ENCODE measurements at places on chromosomes 12 and 14. TPM values are rescaled to one million over a fixed set of nuclear protein-coding genes. Genes with fewer than 3 reads are reported as not detected.
A peak's percentile ranks its signal among the peaks of the same experiment; 100 is the strongest.

DNA sequence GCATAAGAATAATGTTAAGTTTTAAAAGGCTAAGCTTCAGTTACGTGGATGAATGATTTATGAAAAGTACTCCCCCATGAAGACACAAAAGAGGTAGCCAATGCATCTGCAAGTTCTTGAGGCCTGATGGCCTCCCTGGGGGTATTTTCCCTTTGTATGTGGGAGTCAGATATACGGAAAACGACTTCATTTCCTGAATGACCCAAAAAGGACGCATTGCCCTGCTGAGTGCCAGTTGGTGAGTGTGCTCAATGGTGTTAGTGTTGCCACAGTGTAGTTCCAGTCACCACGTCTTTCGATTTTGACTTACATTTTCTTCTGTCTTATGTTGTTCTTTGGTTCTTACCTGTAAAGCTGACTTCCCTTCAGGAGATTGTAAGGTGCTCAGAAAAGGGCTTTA, 8.0 kb downstream of the ETV6 start:
- DNase-seq = peak; percentile 50
- peaks cover 8% of the 10 kb centered on the region for H3K36me3 ChIP-seq
- no peak overlapping the region for H3K4me3 ChIP-seq
- peak overlapping the region; percentile 22 for H3K27ac ChIP-seq

DLK1 gene
- not detected for total RNA-seq

GRCh38 chr14:80344208-80344607, 132.9 kb upstream of the DIO2 start:
- H3K4me1 ChIP-seq = no peaks in the 10 kb centered on the region
- no peaks in the 10 kb centered on the region for H3K36me3 ChIP-seq
- no peaks in the 10 kb centered on the region for H3K27me3 ChIP-seq
- no peak overlapping the region for H3K4me3 ChIP-seq
- no peak for DNase-seq

- H3K27ac ChIP-seq = no peak overlapping the region
- no peak for DNase-seq
- no peak overlapping the region for H3K4me3 ChIP-seq
- peaks cover 5% of the 10 kb centered on the region for H3K27me3 ChIP-seq
- no peaks in the 10 kb centered on the region for H3K36me3 ChIP-seq
- H3K4me1 ChIP-seq = no peaks in the 10 kb centered on the region
These were observed 6.9 kb downstream of the SDR9C7 start for GRCh38 chr12:56927281-56927680.

DNA sequence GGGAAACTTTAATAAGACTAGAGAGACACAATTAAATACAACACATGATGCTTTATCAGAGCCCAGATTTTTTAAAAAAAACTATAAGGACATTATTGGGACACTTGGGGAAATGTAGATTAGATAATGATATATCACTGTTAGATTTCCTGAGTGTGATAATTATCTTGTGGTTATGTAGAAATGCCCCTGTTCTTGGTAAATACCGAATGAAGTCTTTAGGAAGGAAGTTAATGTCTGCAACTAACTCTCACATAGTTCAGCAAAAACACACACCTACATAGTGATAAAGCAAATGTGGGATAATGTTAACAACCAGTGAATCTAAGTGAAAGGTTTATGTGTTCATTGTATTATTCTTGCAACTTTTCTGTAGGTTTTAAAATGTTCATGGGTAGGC, 14.6 kb upstream of the CACNB3 start:
- H3K27me3 ChIP-seq = peaks cover 3% of the 10 kb centered on the region
- H3K4me1 ChIP-seq = no peaks in the 10 kb centered on the region
- DNase-seq = no peak

GRCh38 chr14:52877628-52878027, 73.2 kb downstream of the FERMT2 start:
- no peak overlapping the region for H3K4me3 ChIP-seq
- no peak overlapping the region for H3K27ac ChIP-seq
- H3K36me3 ChIP-seq = peaks cover 23% of the 10 kb centered on the region
- H3K27me3 ChIP-seq = no peaks in the 10 kb centered on the region
- no peaks in the 10 kb centered on the region for H3K4me1 ChIP-seq
- peak; percentile 15 for DNase-seq

CRIP2 gene
- 322 TPM for total RNA-seq

GRCh38 chr12:123478762-123479161, 20.8 kb downstream of the SNRNP35 start:
- H3K36me3 ChIP-seq = peaks cover 9% of the 10 kb centered on the region
- DNase-seq = peak; percentile 94
- H3K4me1 ChIP-seq = peaks cover 20% of the 10 kb centered on the region
- no peaks in the 10 kb centered on the region for H3K27me3 ChIP-seq
- H3K27ac ChIP-seq = peak overlapping the region; percentile 83

KRT82 gene
- not detected for total RNA-seq

- H3K27me3 ChIP-seq = no peaks in the 10 kb centered on the region
- no peak overlapping the region for H3K4me3 ChIP-seq
- H3K27ac ChIP-seq = no peak overlapping the region
These were observed 129.3 kb upstream of the PMCH start for GRCh38 chr12:102326982-102327381.

OR2AP1 gene
- not detected for total RNA-seq

DNA sequence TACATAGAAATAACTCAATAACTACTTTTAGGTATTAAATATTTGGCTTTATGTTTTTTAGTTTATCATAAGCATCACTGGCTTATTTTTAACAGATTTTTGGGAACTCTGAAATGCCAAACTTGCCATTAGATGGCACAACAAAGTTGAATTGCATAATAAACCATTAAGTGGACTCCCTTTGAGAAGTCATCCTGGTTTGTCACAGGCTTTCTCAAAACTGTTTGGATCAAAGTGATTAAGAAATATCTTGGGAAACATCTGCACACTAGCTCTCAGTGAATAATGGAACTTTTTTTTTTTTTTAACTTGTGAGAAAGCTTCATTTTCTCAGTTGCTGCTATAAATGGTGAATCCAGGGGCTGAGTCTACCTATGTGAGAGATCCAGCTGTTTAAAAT, 4.3 kb downstream of the SLC16A7 start:
- H3K4me1 ChIP-seq = peaks cover 9% of the 10 kb centered on the region
- no peak overlapping the region for H3K27ac ChIP-seq
- no peaks in the 10 kb centered on the region for H3K36me3 ChIP-seq

- no peak for DNase-seq
- no peaks in the 10 kb centered on the region for H3K27me3 ChIP-seq
- H3K27ac ChIP-seq = no peak overlapping the region
- no peaks in the 10 kb centered on the region for H3K36me3 ChIP-seq
- no peak overlapping the region for H3K4me3 ChIP-seq
These were observed 38.9 kb downstream of the FERMT2 start for GRCh38 chr14:52911904-52912303.

EPYC gene
- total RNA-seq = not detected

DNA sequence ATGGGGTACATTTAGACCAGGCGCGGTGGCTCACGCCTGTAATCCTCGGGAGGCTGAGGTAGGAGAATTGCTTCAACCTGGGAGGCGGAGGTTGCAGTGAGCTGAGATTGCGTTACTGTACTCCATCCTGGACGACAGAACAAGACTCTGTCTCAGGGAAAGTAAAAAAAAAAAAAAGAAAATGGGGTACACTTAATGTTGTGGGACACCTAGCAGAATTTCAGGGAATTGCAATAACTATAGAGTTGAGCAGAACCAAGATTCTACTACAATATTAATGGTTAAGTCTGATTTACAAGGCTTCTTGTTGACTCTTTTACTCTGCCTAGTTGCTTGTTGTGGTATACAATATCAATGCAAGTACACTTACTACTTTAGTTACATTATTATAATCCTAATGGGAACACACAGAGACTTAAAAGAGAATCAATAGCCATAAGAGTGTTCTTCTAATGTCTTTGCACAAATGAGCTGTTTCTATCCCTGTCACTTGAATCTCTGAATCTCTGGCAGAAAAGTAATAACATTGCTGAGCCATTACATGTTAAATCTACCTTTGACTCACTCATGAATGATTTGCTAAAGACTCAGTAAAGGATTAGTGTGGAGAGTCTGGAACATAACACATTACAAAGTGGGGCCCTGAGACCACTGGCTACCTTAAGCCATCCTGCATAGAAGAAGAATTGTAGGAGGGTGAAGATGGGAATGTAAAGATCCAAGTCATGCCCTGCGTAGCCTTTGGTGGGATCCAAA, 22.7 kb downstream of the BEST3 start:
- peaks cover 3% of the 10 kb centered on the region for H3K4me1 ChIP-seq
- DNase-seq = no peak
- H3K4me3 ChIP-seq = no peak overlapping the region
- no peaks in the 10 kb centered on the region for H3K36me3 ChIP-seq
- H3K27ac ChIP-seq = no peak overlapping the region

GRCh38 chr14:99654235-99654985, 9.5 kb downstream of the HHIPL1 start:
- no peak for DNase-seq
- H3K27ac ChIP-seq = no peak overlapping the region
- no peaks in the 10 kb centered on the region for H3K4me1 ChIP-seq

DNA sequence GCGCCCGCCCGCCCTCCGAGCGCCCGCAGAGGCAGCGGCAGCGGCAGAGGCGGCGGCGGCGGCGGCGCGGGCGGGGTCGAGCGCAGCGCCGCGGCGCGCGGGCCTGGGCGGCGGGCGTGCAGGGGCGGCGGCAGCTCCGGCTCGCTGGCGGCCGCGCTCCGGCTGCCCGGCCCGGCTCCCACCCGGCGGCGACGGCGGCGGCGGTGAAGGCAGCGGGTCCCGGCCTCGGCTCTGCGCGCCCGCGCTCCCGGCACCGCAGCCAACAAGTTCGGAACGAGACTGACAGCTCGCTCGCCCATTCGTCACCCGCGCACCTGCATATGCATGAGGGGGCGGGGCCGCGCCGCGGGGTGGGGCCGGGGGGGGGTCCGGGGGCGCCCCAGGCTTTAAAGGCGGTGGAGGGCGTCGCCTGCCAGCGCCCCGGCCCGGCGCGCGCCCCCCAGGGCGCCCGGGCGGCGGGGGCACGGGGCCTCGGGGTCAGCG, at the start of gene JAG2:
JAG2 (minus strand) TSS at position 281 of the 483 bp plus-strand sequence. CDS start 356 bp downstream, outside the sequence.
- H3K27me3 ChIP-seq = no peaks in the 10 kb centered on the region
- H3K27ac ChIP-seq = peak within 1 kb of the TSS; percentile 2
- peaks cover 3% of the 10 kb centered on the region for H3K36me3 ChIP-seq
- peak; percentile 33 for DNase-seq

ACSS3 gene
- 0.53 TPM for total RNA-seq

OVCH1 gene
- total RNA-seq = not detected

DNA sequence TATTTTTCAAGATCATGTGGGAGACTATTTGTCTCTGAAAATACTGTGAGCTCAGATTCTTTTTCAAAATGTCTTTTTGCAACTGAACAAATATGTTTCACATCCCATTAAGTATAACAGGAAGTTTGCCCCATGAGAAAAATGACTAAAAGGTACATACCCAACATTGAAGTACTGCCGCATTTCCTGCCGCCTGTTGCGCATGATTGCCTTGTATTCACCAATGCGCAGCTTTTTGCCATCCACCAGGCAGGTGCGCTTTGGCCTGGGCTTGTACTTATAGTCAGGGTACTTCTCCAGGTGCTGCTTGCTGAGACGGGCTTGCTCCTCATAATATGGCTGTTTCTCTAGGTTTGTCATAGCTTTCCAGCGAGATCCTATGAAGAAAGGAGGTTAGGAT, 413.2 kb downstream of the SOX5 start:
- no peaks in the 10 kb centered on the region for H3K4me1 ChIP-seq
- no peak overlapping the region for H3K4me3 ChIP-seq
- H3K27me3 ChIP-seq = no peaks in the 10 kb centered on the region
- no peaks in the 10 kb centered on the region for H3K36me3 ChIP-seq
- H3K27ac ChIP-seq = no peak overlapping the region

GRCh38 chr12:94416613-94417012, 43.1 kb downstream of the CEP83 start:
- H3K27ac ChIP-seq = no peak overlapping the region
- H3K4me3 ChIP-seq = no peak overlapping the region
- H3K4me1 ChIP-seq = no peaks in the 10 kb centered on the region
- no peak for DNase-seq
- H3K27me3 ChIP-seq = no peaks in the 10 kb centered on the region

DNA sequence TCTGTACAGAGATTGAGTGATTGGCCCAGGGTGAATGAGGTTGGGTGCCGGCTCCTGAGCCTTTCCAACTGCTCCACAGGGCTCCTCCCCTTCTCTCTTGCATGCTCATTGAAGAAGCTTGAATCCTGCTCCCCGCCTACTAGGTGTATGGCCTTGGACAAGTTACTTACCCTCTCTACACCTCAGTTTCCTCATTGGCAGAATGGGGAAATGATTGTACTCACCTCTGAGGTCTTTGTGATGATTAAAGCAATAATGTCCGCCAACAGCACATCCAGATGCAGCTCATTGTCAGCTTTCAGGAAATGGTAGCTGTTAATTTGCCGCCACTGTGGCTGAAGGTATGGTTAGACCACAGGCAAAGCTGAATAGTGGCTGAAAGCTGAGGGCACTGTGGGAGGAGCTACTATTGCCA, 174.1 kb downstream of the CRADD start:
- H3K27ac ChIP-seq = no peak overlapping the region
- DNase-seq = no peak
- H3K27me3 ChIP-seq = no peaks in the 10 kb centered on the region
- H3K4me1 ChIP-seq = peaks cover 5% of the 10 kb centered on the region
- H3K36me3 ChIP-seq = no peaks in the 10 kb centered on the region

- no peaks in the 10 kb centered on the region for H3K27me3 ChIP-seq
- no peak overlapping the region for H3K4me3 ChIP-seq
- peaks cover 30% of the 10 kb centered on the region for H3K4me1 ChIP-seq
- no peak for DNase-seq
- no peaks in the 10 kb centered on the region for H3K36me3 ChIP-seq
These were observed 25.6 kb downstream of the ZFP36L1 start for GRCh38 chr14:68767248-68767645.

GRCh38 chr12:57733928-57734327, 4.6 kb downstream of the AGAP2 start:
- H3K27me3 ChIP-seq = peaks cover 65% of the 10 kb centered on the region
- no peak overlapping the region for H3K4me3 ChIP-seq
- H3K36me3 ChIP-seq = no peaks in the 10 kb centered on the region
- no peaks in the 10 kb centered on the region for H3K4me1 ChIP-seq
- DNase-seq = no peak
- no peak overlapping the region for H3K27ac ChIP-seq

DNA sequence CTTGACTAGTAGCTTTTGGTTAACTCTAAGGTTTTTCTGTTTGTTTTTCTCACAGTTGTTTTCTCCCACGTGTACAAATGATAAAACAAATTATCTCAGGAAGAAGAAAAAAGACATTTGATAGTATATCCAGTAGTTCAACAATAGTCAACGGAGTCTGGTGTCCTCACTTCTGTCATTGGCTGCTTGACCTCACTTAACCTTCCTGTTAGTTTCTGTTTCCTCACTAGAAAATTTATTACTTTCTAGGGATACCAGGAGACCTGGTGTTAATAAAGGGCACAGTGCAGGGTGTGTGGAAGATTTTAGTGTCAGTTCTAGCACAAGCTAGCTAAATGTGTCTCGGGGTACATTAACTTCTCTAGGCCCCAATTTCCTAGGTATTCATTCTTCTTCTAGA, 116.0 kb downstream of the PRKCH start:
- no peak for DNase-seq
- no peaks in the 10 kb centered on the region for H3K36me3 ChIP-seq
- H3K4me3 ChIP-seq = no peak overlapping the region
- H3K4me1 ChIP-seq = peaks cover 60% of the 10 kb centered on the region
- H3K27ac ChIP-seq = no peak overlapping the region

GRCh38 chr12:118061011-118061872, at the start of gene WSB2:
TSS of gene WSB2 (minus strand) at chr12:118061179. CDS start at chr12:118061048, 131 bp downstream.
- peak within 1 kb of the TSS; percentile 89 for H3K27ac ChIP-seq
- H3K4me1 ChIP-seq = peaks cover 17% of the 10 kb centered on the region
- H3K27me3 ChIP-seq = no peaks in the 10 kb centered on the region
- H3K4me3 ChIP-seq = peak within 1 kb of the TSS; percentile 99

GRCh38 chr12:19453961-19454360, 14.7 kb downstream of the AEBP2 start:
- DNase-seq = no peak
- H3K27me3 ChIP-seq = no peaks in the 10 kb centered on the region
- H3K4me3 ChIP-seq = no peak overlapping the region
- H3K36me3 ChIP-seq = no peaks in the 10 kb centered on the region
- no peaks in the 10 kb centered on the region for H3K4me1 ChIP-seq

Measured in endothelial cell of umbilical vein (primary cell).